Activated naive CD8-positive, alpha-beta T cell treated with anti-CD3 and anti-CD28 coated beads for 36 hours (primary cell): ENCODE measurements at places on chromosomes 6 and 20.

- H3K27ac ChIP-seq, result no peak overlapping the region
- no peak for DNase-seq
- no peak overlapping the region for H3K4me3 ChIP-seq
- peaks cover 40% of the 10 kb centered on the region for H3K27me3 ChIP-seq
These were observed 78.2 kb upstream of the EEF1E1 start for GRCh38 chr6:8180327-8181159.

GRCh38 chr6:160275511-160276003, 16.9 kb upstream of the SLC22A2 start:
- H3K4me3 ChIP-seq, result no peak overlapping the region
- no peak overlapping the region for H3K27ac ChIP-seq
- H3K27me3 ChIP-seq, result peaks cover 3% of the 10 kb centered on the region
- no peaks in the 10 kb centered on the region for H3K4me1 ChIP-seq
- no peaks in the 10 kb centered on the region for H3K36me3 ChIP-seq

DNA sequence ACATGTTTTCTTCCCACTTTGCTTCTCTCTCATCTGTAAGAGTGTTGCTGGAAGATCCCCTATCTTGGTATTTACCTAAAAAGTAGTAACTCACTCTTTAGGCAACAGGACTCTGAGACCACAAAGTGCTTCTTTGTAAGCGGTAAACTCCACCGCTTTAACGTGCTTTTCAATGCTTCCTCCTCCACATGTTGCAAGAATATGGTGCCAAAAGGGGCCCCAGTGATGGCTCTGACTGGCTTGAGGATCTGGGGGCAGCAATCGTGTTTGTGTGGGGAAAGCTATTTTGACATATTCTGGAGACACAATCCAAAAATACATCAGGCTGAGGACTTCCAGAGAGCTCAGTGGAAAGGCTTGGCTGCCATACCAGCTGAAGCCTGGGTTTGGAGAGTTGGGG, 12.4 kb upstream of the CPNE5 start:
- DNase-seq, result no peak
- H3K27me3 ChIP-seq, result peaks cover 8% of the 10 kb centered on the region
- peaks cover 53% of the 10 kb centered on the region for H3K36me3 ChIP-seq
- H3K4me3 ChIP-seq, result no peak overlapping the region

DNA sequence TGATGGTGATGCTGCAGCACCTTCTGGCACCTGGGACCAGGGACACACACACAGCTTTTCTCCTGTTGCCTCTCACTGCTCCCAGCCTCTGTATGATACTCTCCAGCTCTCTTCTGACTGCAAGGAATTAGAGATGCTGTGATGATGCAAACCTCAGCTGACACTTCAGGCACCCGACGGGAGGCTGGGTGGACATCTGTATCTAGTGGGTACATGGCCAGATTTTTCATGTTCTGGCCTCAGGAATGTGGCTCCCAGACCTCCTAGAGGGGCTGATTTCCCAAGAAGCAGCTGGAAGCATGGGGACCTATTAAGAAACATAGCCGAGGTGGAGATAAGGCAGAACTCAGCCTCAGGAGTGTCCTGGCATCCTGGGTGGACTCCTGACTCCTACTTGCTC, 6.8 kb upstream of the EPB41L1 start:
- DNase-seq, result no peak
- peaks cover 4% of the 10 kb centered on the region for H3K4me1 ChIP-seq
- H3K27ac ChIP-seq, result no peak overlapping the region
- H3K27me3 ChIP-seq, result peaks cover 22% of the 10 kb centered on the region

DNA sequence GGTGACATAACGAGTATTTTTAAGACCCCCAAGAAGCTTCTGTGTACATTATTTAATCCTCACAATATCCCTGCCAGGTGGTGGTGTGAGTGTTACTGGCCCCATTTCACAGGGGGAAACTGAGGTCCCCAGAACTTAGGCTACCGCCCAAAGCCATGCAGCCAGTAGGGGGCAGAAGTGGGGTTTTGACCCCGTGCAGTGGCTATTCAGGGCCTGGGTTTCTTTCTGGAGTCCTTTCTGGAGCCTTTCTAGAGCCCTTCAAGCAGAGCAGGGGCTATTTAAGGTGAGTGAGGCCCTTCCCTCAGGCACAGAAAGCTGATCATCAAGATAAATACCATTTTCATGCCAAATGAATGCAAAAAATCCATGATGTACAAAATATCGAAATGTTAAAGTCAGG, 59.0 kb downstream of the CTCFL start:
- H3K4me3 ChIP-seq, result no peak overlapping the region
- DNase-seq, result no peak
- H3K36me3 ChIP-seq, result no peaks in the 10 kb centered on the region
- H3K4me1 ChIP-seq, result no peaks in the 10 kb centered on the region

- no peak for DNase-seq
- H3K27me3 ChIP-seq, result no peaks in the 10 kb centered on the region
- H3K36me3 ChIP-seq, result no peaks in the 10 kb centered on the region
- H3K4me3 ChIP-seq, result no peak overlapping the region
These were observed 72.7 kb upstream of the B3GAT2 start for GRCh38 chr6:71029555-71029954.

DNA sequence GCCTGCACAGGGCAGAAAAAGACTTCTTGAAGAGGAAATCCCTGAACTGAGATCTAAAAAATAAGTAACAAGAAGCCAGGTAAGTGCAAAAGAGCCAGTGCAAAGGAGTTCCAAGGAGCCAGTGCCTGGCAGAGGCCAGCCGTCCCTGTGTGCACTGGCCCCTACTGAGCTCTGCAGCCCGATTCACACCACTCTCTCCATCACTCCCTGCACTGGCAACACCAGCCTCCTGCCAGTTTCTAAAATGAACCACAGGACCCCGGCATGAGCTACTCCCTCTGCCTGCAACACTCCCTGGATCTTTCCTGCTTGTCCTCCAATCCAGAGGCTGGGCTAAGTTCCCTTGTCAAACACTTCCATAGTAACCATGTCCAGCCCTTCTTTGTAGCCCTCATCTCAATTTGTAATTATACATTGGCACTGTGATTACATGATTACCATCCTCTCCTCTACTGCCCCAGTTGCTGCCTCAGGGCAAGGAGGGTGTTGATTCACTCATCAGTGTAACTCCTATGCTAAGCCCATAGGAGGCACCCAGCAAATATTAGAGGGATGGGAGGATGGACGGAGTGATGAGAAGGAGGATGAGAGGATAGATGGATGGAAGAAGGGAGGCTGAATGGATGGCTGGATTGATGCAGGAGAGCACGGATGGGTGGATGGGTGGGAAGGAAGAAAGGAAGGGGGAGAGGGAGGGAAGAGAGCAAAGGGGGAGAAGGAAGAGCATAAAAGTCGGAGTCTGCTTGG, 49.3 kb downstream of the SIRPA start:
- no peak overlapping the region for H3K4me3 ChIP-seq
- DNase-seq, result no peak
- H3K36me3 ChIP-seq, result no peaks in the 10 kb centered on the region
- H3K27me3 ChIP-seq, result peaks cover 57% of the 10 kb centered on the region
- no peaks in the 10 kb centered on the region for H3K4me1 ChIP-seq

GRCh38 chr20:50734730-50735679, 3.6 kb downstream of the PARD6B start:
- no peak overlapping the region for H3K27ac ChIP-seq
- H3K36me3 ChIP-seq, result peaks cover 10% of the 10 kb centered on the region
- peaks cover 29% of the 10 kb centered on the region for H3K4me1 ChIP-seq
- no peak for DNase-seq
- no peaks in the 10 kb centered on the region for H3K27me3 ChIP-seq

- H3K4me1 ChIP-seq, result peaks cover 21% of the 10 kb centered on the region
- no peak overlapping the region for H3K4me3 ChIP-seq
- no peaks in the 10 kb centered on the region for H3K36me3 ChIP-seq
- peaks cover 65% of the 10 kb centered on the region for H3K27me3 ChIP-seq
- no peak for DNase-seq
- no peak overlapping the region for H3K27ac ChIP-seq
These were observed 2.6 kb downstream of the EPHA7 start for GRCh38 chr6:93416571-93417420.

DNA sequence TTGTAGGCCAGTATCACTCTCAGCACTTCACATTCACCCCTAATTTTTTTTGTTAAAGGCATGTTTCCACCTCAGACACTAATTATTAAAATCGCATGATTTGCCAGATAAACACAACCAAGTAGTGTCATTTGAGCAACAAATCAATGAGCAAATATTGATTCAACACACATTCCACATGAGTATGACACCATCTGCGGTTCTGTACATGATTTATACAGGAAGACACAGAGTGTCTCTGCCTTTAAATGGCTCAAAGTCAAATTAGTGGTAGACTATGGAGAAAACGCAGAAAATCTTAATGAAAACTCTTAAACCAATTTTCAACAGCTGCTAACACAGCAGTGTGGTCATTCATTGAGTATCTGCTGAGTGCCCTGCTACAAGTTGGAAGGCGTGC, 300.2 kb downstream of the SOX4 start:
- H3K4me3 ChIP-seq, result no peak overlapping the region
- no peak for DNase-seq
- H3K4me1 ChIP-seq, result no peaks in the 10 kb centered on the region
- no peak overlapping the region for H3K27ac ChIP-seq
- H3K36me3 ChIP-seq, result no peaks in the 10 kb centered on the region
- no peaks in the 10 kb centered on the region for H3K27me3 ChIP-seq

DNA sequence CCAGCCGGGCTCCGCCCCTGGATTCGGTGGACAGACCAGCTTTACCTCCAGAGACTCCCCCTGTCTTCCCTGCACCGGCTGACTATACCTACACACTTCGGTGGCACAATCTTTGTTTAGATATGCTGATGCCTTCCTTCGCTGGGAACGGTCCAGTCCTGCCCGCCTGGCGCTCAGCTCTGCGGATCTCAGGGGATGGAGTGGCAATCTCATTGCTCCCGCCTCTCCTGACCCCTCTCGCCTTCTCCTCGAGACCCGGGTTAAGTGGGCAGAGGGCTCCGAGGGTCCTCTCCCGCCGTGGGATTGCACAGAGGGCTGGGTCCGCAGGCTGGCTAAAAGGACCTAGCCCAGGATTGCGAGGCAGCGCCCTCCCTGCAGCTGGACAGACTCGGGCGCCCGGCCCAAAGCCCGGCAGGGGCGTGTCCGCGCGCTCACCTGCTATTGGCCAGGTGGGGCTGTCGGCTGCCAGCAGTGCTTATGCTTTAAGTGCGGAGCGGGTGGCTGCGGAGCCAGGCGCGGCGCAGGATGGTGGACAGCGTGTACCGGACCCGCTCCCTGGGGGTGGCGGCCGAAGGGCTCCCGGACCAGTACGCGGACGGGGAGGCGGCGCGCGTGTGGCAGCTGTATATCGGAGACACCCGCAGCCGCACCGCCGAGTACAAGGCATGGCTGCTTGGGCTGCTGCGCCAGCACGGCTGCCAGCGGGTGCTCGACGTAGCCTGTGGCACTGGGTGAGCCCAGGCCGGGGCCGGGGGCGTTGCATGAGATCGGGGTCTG, at the start of gene GNMT:
GNMT (plus strand) TSS at position 512 of the 777 bp plus-strand sequence; CDS start at position 526, 14 bp downstream.
- H3K36me3 ChIP-seq, result peaks cover 9% of the 10 kb centered on the region
- no peaks in the 10 kb centered on the region for H3K27me3 ChIP-seq
- peak within 1 kb of the TSS; percentile 68 for H3K4me3 ChIP-seq

DNA sequence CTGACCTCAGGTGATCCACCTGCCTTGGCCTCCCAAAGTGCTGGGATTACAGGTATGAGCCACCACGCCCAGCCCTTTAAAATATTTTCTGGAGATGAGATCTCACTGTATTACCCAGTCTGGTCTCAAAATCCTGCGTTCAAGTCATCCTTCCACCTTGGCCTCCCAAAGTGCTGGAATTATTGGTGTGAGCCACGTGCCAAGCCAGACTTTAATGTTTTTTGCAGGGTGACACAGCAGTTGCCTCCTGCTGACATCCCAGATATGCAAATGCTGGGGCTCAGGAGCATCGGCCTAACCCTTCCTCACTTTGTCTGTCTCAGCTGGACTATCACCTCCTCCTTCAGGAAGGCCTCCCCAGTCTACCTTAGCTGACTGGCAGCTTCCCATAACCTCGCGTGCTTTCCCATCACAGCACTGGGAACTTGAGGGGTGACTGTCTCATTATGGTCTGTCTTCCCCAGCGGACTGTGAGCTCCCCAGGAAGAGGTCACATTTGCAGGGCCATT, 14.3 kb upstream of the ID1 start:
- peaks cover 11% of the 10 kb centered on the region for H3K4me1 ChIP-seq
- no peak overlapping the region for H3K27ac ChIP-seq
- H3K36me3 ChIP-seq, result no peaks in the 10 kb centered on the region
- no peak overlapping the region for H3K4me3 ChIP-seq
- peaks cover 24% of the 10 kb centered on the region for H3K27me3 ChIP-seq
